ENCODE measurements at places on chromosomes 2 and 18.
A peak's percentile ranks its signal among the peaks of the same experiment; 100 is the strongest.

- DNase-seq: no peak
Measured at GRCh38 chr2:137156221-137156844, 391.0 kb downstream of the THSD7B start.

DNA sequence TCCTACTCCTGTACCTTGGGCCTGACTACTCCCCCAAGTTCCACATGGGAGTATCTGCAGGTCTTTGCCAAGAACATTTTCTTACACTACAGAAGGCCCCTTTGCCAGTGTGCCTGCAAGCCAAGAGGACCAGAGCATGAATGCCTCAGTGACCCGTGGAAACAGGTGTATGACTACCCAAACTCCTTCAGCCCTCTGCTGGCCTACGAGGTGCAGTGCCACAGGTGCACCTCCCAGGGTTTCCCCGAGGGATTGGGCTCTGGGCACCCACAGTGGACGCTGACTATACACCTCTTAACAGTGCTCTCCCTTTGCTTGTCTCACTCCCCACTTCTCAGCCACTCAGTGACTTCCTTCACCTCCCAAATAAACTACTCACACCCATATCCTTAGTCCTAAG is 91.4 kb downstream of the COL6A3 start:
- no peak for DNase-seq

GRCh38 chr2:168208652-168209051 is 38.7 kb downstream of the STK39 start:
- DNase-seq: no peak

GRCh38 chr2:107589079-107589491 is 237.6 kb upstream of the RGPD4 start:
- no peak for DNase-seq

DNA sequence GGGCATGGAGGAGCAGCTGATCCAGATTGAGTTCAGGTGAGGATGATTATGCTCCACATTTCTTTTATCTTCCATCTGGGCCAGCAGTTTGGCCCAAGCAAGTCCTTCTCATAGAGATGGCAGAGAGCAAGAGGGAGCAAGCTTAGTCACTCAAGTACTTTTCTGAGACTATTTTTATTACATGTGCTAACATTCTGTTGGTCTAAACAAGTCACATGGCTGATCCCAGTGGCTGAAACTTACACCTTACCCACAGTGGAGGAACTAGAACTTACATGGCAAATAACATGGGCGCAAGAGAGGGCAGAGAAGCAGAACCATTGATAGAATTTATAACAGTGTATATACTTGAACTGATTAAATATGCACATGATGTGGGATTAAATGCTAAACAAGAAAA is 105.7 kb downstream of the KYNU start:
- DNase-seq: no peak

GRCh38 chr2:28670856-28671255 is 80.8 kb upstream of the PPP1CB start:
- DNase-seq: no peak

GRCh38 chr2:11236335-11236734 is 81.1 kb downstream of the SLC66A3 start:
- no peak for DNase-seq

DNA sequence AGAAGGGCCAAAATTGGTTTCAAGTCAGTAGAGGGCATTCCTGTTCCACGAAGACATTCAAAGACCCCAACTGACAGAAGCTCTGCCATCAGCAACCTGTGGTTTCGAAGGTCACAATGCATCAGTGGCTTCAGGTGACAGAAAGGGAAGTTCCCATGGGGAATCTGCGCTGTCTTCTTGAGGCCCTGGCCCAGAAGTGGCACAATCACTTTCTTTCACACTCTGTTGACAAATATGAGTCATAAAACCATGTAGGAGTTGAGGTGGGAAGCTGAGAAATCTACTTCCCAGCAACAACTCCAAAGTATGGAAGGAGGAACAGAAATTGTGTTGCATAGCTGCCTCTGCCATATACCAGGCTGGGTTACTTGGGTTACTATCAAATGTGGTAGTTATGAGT is 621.1 kb upstream of the FANCL start:
- DNase-seq: no peak

DNA sequence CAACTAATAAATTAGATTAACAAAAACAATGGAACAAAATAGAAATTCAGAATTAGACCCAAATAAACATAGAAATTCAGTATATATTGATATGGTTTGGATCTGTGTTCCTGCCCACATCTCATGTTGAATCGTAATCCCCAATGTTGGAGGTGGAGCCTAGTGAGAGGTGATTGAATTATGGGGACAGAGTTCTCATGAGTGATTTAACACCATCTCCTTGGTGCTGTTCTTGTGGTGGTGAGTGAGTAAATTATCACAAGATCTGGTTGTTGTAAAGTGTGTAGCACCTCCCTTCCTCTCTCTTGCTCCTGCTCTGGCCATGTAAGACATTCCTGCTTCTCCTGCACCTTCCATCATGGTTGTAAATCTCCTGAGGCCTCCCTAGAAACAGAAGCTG is 16.6 kb upstream of the B4GALT6 start:
- DNase-seq: no peak

GRCh38 chr18:68438983-68439382 is 275.9 kb downstream of the TMX3 start:
- DNase-seq: no peak

- no peak for DNase-seq
Measured at GRCh38 chr2:168317282-168317681, 69.9 kb upstream of the STK39 start.

- peak; percentile 41 for DNase-seq
Measured at GRCh38 chr2:119487434-119488244, 36.6 kb downstream of the SCTR start.

DNA sequence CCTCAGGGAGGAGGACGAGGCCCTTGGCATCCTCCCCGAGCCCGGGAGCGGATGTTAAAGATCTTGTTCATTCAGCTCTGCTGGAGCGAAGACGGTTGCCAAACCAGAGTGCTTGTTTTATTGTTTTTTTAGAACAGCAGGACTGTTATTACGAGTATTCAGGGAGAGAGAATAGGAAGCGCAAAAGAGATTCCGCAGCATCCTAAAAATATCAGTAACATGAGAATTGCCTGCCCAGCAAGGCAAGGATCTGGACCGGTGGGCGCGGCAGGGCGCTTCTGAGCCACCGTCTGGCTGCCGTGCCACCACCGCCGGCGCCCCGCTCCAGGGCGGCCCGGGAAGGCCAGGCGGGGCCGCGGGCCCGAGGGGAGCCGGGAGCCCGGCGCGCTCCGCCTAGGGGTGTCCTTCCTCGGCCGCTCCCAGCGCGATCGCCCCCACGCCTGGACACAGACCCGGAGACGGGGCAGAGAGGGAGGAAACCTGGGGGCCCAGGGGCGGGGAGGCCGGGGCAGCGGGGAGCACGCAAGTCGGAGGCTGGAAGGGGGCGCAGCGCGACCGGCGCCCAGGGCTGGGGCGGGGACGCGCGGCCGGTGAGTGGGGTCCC is 843 bp downstream of the CYS1 start:
- peak; percentile 75 for DNase-seq

GRCh38 chr2:199219551-199219950 is 238.2 kb downstream of the SATB2 start:
- DNase-seq: no peak

- DNase-seq: no peak
Measured at GRCh38 chr2:113974727-113975126, 84.8 kb downstream of the ACTR3 start.

DNA sequence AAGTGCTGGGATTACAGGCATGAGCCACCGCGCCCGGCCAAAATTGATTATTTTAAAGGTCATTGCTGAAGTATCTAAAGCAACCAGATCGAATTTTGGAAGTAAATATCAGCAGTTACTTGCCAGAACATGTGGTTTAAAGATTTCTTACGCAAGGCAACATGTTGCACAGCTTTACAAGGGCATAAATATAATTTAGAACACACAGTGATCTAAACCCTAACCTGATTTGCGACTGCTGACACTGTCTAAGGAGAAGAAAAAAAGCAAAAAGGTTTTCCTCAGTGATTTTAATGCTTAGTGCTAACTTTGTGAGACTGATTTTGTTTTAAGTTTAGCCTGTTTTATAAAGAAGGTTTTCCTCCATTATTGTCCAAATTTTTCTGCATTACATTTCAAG is 569.9 kb upstream of the LINC00305 start:
- no peak for DNase-seq

Measured in tibial artery (tissue), 4 donors.